ENCODE measurements at places on chromosomes 5 and 9.
A peak's percentile ranks its signal among the peaks of the same experiment; 100 is the strongest.

DNA sequence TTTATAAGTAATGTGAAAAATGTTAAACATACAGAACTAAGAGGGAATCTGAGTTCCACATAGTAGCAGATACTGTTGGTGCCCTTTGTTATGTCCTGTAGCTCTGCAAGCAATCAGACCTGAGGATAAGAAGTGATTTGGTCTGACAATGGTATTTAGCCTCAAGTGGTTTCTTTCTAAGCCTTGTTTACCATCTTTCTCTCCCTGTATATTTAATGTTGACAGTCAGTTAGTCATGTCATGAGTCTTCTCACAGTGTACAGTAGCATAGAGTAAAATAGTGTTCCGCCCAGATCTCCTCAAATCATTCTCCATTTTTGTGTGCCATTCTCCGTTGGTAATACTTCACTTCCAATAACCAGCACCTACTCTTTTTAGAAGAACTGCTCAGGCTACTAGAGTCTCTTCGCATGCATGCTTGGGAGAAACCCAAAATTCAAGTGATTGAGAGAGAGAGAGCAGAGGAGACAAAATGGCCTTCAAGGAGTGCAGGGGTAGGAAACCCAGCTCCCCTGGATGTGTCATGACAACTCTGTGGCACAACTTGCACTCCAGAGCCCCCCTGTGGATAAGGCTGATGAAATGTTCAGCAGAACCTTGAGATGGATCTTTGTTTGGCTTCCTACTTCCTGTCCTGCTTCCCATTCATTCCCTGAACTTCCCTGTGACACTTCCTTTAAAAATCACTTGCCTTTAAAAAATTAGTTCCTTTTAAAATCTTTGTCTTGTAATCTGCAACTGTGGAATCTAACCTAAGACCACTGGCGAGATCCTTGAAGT, 129.2 kb upstream of the FST start:
- no peak for DNase-seq

- DNase-seq: no peak
These were observed 119.4 kb downstream of the NTRK2 start for GRCh38 chr9:84788803-84789462.

GRCh38 chr9:136988872-136989271, 3.4 kb upstream of the PAXX start:
- no peak for DNase-seq

GRCh38 chr9:76095585-76095984, 205.1 kb downstream of the PCSK5 start:
- no peak for DNase-seq

- peak; percentile 57 for DNase-seq
These were observed 519 bp downstream of the EXOC3 start for GRCh38 chr5:443239-444151.

DNA sequence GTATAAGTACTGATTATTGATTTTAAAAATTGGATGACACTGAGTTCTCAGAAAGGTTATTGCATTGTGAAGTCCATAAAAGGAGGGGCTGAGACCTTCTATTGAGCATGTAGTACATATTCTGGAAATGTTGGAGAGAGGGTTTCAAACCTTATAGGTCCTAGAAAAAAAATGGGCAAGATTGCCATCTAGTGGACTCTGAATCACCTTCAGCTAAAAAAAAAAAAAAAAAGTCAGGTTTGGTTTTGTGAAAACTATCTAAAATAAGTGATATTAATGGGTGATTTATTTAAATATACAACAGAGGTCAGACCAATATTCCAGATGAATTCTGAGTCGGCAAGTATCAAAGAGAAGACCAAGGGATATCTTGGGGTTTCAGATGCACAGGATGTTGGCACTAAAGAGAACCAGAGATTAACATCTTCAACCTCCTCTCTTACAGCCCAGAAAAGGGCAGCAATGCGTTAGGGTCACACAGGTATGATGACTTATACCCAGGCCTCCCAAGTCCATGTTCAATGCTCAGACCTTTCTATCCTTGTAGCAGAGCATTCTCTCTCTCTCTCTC, 109.8 kb upstream of the NMUR2 start:
- DNase-seq: no peak

DNA sequence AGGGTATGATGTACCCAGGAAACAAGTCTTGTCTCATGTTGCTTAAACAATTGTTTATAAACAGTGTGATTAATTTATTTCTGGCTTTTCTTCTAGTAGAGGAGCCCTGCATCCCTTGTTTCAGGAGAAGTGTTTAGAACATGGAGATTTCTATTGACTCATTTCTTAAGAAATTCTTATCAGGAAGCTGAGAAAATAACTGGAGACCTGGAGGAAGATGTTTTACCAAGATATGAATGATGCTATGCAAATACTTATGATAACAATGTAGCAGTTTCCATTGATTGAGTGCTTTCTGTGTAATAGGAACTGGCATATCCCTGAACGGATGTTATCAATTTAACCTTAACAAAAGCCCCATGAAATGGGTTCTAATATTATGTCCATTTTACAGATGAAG, 108.6 kb downstream of the FBXO38 start:
- no peak for DNase-seq

DNA sequence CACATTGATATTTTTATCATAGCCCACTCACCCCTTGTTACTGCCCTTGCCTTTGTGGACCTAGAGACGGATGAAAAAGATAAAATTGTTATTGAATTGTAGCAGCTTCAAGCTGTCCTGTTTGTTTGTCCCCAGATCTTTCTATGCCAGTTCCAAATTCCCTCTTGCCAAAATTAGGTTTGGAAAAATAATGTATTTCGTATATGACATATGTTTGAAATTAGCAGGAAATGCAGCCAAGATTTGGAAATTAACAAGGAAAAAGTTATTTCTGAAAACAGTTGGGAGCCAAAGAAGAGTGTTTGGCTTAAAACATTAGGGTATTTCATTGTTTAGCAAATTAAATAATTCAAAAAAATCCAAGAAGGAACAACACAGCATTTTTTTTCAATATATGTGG, 33.5 kb downstream of the SPATA31D1 start:
- no peak for DNase-seq

GRCh38 chr5:58239045-58239444, 220.8 kb downstream of the PLK2 start:
- DNase-seq: no peak
